ENCODE measurements at places on chromosomes 2 and 18. TPM values are rescaled to one million over a fixed set of nuclear protein-coding genes. Genes with fewer than 3 reads are reported as not detected.

ZSWIM2 gene
- not detected for total RNA-seq

- no peak for DNase-seq
Measured at GRCh38 chr2:35220461-35220860, 1135.1 kb upstream of the CRIM1 start.

ATP8B1 gene
- total RNA-seq: 27.2 TPM

- DNase-seq: no peak
Measured at GRCh38 chr18:53799134-53799533, 425.3 kb downstream of the MBD2 start.

GRCh38 chr2:182545420-182546167, 118.8 kb upstream of the PDE1A start:
- no peak for DNase-seq

DNA sequence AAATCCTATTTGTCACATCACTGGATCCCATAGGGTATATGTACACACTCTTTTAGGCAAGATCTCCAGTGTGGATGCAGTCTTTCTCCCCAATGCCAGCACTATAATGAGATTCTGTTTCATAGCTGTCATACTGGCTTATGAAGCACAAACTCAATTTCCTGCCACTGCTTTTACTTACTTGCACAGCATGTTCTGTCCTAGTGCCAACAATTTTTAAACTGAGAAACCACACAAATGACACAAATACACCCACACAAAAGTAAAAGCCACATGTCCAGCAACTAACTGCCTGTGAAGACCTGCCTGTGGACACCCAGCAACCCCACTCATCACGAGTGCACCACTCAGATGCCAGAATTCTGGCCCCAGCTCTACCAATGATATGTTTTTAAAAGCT, 29.6 kb upstream of the RNU4ATAC start:
- DNase-seq: no peak

DNA sequence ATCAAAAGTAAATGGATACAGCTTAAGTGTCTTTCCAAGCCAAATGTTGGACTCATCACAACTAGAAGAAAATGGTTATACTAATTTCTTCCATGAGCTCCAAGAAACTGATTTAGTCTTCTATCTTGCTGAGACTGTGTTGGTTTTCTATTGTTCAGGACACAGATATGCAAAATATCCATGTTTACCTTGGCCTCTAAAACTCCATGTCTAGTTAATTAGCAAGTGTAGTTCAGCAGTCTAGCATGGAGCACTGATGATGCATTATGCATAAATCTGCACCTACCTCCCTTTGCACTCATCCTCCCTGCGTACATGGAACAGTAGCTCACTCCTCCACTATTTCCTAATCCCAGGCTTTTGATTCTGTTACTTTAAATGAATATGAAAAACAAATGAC, 731.4 kb upstream of the CHAC2 start:
- DNase-seq: no peak

- no peak for DNase-seq
Measured at GRCh38 chr2:201608021-201608420, 35.3 kb downstream of the TMEM237 start.

SNX17 gene
- 107 TPM for total RNA-seq

DNA sequence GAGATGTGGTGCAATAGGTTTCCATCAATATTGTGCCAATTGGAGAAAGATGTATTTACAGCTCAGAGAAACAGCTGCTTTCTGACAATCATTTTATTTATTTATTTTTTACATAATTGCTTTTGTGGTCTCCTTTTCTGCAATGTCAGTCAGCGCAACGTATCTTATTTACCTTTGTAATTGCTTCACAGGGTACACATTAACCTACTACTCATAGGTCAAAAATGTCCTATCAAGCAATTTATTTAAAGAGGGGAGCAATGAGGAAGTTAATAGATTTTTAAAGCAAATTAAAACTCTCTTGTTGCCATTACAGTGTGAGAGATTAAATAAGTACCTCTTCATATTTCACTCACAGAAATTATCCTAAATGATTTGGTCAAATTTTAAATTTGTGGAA, 291.0 kb downstream of the CALCRL start:
- no peak for DNase-seq

CDCA7 gene
- total RNA-seq: 0.89 TPM

SAG gene
- not detected for total RNA-seq

- no peak for DNase-seq
Measured at GRCh38 chr2:226794751-226795171, 4.9 kb downstream of the IRS1 start.

GRCh38 chr2:236795861-236796219, 226.2 kb downstream of the ACKR3 start:
- DNase-seq: no peak

DNA sequence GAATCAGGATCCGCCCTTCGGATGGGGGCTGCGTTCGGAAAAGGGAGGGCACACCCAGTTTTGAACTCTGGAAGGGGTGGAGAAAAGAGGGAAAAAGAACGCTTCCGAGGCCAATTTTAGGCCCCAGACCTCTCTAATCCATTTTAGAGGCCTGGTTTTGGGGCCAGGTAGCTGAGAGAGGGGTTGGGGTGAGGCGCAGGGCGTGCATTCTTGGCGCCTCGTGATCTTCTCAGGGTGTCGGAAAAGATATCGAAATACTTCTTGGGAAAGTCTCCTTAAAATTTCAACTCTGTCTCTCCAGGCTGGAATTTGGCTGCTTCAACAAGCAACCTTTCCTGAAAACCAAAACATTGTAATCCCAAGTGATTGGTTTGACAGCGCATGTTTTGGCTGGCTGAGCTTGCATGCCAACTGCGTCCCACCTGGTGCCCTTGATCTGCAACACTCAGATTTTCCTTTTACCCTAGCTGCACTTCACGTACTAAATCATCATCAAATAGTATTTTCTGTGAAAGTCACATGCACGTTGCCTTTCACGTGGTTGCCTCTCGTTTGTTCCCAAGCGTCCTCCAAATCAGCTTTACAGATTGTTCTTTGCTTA, 864 bp upstream of the XPO1 start:
- no peak for DNase-seq

- DNase-seq: peak; percentile 32
Measured at GRCh38 chr2:1736997-1737480, 7.3 kb downstream of the PXDN start.

MSTN gene
- 0.18 TPM for total RNA-seq

DNA sequence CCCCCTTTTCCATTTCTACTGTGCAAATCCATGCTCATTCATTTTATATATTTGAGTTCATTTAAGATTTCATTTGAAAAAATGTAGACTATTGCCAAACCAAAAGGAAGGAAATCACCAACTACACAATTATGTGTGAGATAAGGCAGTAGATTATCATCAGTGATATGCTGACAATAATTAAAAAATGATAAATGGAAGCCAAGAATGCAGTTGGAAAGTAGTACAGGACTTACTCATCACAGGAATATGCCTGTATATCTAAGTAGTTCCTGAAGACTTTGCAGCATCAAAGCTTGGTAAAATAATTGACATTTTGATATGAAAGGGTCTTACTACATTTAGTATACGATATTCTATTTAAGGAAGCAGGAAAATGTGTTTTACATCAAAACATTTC, 166.1 kb upstream of the OTX1 start:
- DNase-seq: no peak

GRCh38 chr2:186486651-186487647, 889 bp downstream of the ZC3H15 start:
- no peak for DNase-seq

DNA sequence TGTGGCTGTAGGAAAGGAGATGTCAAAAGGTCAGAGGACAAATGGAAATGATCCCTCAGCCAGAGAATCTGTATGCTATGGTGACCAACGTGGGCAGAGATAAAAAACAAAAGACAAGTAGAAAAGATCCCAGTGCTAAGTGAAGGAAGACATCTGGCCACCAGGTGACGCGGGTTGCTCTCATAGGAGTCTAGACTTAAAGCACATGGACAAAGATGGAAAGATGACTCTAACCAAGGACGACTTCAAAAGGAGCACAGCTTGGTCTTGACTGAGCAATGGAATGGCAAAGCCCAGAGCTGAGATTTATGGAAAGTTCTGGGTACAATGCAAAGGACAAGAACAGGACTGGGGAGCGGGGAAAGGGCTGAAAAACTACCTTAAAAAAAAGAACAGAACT, 96.8 kb downstream of the CLIP4 start:
- DNase-seq: no peak

DNA sequence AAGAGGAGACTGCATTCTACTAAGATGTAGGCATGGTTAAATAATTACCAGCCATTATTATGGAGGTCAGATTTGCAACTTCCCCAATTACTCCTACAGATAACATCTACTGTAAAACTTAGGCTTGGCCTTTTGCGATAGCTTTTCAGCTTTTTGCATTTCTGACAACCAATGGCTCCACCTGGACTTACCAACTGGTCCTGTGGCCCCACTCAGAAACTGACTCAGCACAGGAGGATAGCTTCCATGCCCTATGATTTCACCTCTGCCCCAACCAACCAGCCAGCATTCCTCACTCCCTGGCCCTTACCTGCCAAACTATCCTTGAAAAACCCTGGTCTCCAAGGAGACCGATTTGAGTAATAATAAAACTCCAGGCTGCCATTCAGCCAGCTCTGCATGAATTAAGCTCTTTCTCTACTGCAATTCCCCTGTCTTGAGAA, 28.2 kb downstream of the TUBB6 start:
- no peak for DNase-seq

- no peak for DNase-seq
Measured at GRCh38 chr18:25019931-25020330, 332.0 kb downstream of the ZNF521 start.

LYG1 gene
- 1.0 TPM for total RNA-seq

DNA sequence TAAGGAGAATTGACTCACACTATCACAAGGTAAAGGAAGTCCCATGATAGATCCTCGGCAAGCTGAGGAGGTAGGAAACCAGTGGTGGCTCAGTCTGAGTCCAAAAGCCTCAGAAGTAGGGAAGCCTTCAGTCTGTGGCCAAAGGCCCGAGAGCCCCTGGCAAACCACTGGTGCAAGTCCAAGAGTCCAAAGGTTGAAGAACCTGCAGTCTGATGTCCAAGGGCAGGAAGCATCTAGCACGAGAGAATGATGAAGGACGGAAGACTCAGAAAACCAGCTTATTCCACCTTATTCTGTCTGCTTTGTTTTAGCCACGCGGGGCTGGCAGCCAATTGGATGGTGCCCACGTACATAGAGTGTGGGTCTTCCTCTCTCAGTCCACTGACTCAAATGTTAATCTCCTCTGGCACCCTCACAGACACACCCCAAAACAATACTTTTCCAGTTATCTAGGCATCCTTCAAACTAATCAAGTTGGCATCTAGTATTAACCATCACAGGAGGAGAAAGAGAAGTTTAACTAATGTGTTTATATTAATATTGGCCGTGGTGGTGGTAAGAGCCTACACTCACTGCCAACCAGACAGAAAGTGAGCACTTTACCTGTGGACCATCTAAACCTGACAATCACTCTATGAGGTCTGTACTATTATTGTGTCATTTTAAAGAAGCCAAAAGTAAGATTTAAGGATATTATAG, 8.1 kb upstream of the TRIB2 start:
- no peak for DNase-seq

DNA sequence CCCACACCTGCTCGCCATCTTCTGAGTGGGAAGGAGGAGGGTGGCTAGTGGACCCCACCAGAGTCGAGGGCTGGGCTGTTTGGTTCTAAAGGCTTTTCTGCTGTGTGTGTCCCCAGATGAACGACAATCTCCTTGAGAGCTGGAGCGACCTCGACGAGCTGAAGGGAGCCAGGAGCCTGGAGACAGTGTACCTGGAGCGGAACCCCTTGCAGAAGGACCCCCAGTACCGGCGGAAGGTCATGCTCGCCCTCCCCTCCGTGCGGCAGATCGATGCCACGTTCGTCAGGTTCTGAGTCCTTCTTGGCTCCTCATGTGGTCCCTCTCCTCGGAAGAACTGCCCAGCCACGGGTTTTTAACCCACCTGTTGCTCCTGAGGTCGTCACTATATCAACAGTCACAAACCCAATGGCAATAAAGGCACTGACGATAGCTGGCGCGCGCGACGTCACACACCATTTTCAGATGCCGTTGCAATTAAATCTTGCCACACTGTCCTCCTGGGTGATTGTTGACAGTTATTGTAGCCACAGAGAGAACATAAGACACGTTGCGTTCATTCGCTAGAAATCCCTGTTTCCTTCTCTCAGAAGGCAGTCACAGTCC, 5.8 kb upstream of the ANO7 start:
- no peak for DNase-seq

GRCh38 chr2:234494361-234495250, 2.3 kb downstream of the ARL4C start:
- no peak for DNase-seq

- DNase-seq: no peak
Measured at GRCh38 chr2:54881759-54882158, 158.3 kb downstream of the EML6 start.

GRCh38 chr2:143824791-143825190, 695.1 kb downstream of the ZEB2 start:
- DNase-seq: no peak

BCL2 gene
- total RNA-seq: 11.0 TPM

DNA sequence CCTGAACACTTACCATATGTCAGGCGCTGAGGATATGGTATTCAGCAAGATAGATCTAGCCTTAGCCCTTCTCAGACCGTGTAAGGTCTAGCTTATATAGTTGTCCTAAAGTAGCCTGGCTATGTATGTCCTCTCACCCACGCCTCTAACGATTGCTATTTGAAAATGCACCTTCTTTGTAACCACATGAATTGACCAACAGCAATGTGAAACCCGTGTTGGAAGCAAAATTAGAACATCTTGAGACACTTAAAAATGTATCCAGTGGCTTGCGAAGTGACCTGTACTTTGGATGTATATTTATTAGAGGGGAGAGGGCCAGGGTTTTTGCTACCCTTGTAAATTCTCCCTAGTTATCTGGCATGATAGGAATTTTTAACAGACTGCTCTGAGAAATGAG, 860.0 kb upstream of the ZEB2 start:
- no peak for DNase-seq

NPAS2 gene
- total RNA-seq: 10.1 TPM

GRCh38 chr2:64524604-64525316, 632 bp downstream of the AFTPH start:
- DNase-seq: no peak

DNA sequence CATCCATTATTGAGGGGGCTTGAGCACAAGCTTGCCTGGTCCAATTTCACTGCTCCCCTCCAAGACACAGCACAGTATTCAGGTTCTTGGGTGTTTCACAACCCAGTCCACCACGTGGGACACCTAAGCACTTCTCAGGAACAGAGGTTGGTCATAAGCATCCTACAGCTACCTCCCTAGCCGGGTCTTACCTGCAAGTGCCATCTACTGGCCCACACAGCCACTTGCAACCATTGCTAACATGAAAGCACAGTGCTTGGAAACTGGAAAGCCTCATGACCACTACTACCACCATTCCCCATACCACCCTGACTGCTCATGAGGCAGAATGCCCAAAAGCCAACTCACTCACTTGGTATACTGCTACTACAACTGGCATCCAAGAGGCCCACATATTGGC, 105.7 kb upstream of the RPRM start:
- no peak for DNase-seq

DNA sequence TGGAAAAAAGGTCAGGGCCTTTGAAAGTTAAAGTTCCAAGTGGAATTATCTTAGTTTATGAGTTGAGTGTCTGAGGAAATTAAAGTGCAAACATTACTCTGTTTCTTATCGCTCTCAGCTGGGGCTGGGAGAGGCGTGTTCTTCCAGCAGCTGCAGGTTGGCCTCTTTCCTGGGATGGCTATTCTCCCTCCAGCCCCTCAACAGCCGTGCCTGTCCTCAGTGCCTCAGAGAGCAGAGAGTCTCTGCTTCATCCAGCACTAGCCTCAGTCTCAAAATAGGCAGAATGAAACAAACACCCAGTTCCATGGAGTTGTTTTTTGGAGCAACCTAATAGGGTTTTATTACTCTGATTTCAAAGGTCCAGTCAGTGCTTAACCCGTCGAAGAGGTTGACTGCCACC, 298.1 kb downstream of the GALR1 start:
- no peak for DNase-seq
